Activated CD8-positive, alpha-beta memory T cell treated with anti-CD3 and anti-CD28 coated beads, Interleukin-2, amount 50 U/mL, for 4 hours (primary cell): ENCODE measurements at places on chromosomes 5 and 9.

DNA sequence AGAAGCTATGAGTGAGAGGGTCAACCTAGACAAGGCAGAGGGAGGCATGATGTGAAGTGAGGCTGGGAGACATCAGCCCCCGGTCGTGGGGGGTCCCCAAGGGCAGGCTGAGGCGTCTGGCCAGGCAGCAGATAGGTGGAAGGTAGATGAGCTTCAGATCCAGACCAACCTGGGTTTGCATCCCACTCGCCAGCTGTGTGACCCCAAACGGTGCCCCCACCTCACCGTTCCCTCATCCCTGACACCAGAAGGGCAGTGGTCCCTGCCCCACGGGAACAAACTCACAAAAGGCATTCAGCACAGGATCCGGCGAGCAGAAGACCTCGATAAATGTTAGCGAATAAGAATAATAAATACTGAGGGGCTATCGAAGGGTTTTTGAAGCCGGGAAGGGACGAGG is 27.5 kb upstream of the LMX1B start:
- no peak for DNase-seq

- DNase-seq, result peak; percentile 66
Observed at GRCh38 chr9:101530076-101530711, 3.5 kb upstream of the RNF20 start.

DNA sequence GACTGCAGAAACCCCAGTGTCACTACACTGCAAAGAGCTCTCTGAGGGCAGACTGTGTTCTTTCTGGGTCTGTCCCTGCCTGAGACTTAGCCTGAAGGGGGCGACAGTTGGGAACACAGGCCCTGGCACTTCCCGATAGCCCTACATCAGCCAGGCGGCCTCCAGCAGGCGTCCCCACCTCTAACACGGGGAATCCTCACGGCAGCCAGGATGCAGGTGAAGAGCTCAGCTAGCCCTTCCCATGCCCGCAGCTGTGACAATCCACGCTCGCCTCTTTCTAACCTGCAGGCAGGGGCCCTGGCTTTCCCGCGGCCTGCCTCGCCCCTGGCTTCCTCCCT is 5.9 kb downstream of the MED22 start:
- DNase-seq, result no peak

DNA sequence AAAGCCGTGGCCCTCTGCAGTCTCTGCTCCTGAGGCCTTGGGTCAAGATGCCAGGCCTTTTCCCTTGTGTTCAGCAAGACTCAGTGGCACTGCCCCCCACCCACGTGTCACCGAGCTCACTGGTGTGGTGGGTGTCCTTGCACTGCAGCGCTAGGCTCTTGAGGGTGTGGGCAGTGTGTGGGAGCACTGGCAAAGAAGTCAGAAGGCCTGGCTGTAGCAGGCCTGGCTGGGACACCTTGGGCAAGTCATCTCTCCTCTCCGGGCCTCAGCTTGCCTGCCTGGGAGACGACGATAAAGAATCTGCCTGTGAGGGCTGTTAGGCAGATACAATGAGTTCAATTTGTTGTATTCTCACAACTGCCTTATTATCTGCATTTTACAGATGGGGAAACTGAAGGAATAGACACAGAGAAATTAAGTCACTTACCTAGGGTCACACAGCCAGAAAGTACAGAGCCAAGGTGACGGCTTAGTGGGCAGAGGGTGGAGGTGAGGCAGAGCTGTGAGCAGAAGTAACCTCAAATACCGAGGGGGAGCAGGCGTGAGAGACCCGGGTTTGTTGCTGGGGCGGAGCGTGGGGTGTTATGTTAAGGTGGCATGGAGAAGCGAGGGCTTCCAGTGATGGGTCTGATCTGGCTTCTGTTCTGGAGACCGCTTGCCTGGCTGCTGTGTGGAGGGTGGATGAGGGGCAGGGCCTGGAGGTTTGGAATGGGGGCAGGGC is 1.4 kb downstream of the TSPAN17 start:
- DNase-seq, result peak; percentile 57

DNA sequence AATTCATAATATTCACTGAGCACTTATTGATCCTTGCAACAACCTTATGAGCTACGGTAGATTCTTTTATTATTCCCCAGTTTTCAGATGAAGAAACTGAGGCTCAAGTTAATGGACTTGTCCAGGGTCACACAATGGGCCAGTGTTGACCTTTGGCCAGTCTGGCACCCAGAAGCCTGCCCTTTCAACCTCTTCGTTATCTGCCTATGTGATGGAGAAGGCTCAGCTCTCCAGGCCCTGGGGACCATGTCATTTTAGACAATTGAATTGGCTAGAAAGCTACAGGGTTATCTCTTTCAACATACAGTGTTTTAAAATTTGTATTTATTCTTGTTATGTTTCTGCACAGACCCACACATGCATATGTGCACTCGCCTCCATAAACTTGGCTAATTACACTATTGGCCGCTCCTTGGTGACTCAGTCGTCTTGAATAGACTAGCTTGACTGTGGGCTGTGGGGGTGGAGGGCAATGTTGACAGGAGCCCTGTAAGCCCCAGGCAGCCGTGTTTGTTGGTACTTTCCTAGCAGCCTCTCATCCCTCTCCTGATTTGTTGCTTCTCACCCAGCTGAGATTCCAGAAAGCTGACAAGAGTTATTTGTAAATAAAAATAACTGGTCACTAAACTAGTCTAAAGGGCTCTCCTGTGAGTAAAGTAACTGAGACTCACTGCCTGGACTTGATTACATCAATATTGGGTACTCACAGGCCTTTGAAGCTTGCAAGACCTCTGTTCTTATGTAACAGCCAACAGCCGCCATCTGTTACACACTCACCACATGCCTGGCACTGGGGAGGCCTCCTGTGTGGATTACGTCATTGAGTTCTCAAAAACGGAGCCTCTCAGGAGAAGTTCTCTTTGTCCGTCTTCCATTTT is 8.5 kb upstream of the ANGPTL2 start:
- no peak for DNase-seq

- DNase-seq, result no peak
Observed at GRCh38 chr9:72012646-72013045, 47.8 kb downstream of the C9orf57 start.

DNA sequence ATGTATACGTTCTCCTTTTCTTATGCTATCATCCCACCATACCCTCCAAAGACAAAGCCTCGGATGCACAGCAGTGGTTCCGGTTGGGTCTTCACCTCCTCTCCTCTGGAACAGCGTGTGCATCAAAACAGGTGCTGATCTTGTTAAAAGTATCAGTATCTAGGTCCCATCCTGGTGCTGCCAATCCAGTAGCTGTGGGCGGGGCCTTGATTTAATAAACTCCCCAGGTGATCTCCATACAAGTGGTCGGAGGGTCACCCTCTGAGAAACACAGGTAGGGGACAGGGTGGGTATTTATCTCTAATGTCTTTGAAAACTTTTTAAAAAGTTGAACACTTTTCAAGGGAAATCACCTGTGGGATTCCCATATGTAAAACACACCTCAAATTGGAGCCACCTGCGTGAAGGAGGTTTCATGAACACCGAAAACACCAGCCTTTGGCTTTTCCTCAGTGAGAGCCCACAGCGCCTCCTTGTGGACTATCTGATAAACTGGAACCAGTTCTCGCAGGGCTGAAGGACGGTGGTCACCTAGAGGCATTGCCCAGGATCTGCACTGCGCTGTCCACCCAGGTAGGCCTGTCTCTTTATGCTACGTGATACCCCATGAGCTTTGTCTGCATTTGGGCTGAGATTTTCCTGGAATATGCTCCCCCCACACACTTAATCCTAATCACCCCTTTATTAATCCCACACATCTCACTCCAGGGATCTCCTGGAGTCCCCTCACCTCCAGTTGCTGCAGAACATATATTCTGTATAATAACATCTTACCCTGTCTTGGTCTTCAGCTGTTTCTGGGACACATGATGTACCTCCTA is 80.5 kb upstream of the EPB41L4B start:
- no peak for DNase-seq

GRCh38 chr9:69980041-69980440 is 63.6 kb upstream of the MAMDC2 start:
- no peak for DNase-seq

DNA sequence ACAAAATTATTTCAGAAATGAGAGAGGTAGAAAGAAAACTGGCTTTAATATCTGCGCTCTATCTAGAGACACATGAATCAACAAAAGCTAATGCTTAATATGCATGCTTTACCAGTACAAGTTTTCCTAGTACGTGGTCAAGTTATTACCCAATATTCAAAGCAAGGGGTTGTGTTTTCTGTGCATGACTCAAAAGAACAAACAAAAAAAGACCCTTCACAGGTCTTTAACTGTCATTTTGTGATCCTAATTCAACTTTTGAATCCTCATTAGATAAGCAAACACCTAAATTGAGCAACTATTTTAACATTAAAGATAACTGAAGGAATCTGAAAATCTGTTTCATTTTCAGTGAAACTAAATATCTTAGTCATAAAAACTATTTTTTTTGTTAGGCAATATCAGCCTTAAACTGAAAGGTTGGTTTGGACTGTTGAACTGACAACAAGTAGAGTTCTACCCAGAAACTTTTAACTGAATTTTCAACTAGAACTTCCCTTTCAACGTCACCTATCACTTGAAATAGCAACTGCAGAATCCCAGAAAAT is 12.5 kb downstream of the ST8SIA4 start:
- no peak for DNase-seq

DNA sequence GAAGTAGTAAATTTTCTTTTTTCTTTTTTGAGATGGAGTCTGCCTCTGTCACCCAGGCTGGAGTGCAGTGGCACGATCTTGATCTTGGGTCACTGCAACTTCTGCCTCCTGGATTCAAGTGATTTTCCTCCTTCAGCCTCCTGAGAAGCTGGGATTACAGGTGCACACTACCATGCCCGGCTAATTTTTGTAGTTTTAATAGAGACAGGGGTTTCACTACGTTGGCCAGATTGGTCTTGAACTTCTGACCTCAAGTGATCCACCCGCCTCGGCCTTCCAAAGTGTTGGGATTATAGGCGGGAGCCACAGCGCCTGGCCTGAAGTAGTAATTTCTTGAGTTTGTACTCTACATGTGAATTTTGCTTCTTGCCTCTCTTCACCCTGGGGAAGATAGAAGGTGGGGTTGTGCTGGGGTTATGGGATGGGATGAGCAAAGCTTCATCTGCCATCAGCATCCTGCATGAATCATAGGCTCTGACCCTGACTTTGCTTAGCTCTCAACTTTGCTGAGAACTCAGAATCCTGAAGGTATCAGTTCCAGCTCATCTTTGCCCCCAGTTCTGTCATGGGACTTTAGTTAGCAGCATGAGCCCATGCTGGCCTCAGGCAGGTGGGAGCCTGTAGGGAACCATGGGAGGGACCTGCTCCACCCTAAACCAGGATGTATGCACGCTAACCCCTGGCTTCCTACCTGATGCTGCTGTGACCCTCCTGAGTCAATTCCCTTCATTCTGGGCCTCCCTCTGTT is 9.3 kb upstream of the CCL21 start:
- no peak for DNase-seq

GRCh38 chr5:32254881-32255539 is 57.7 kb downstream of the MTMR12 start:
- DNase-seq, result no peak

DNA sequence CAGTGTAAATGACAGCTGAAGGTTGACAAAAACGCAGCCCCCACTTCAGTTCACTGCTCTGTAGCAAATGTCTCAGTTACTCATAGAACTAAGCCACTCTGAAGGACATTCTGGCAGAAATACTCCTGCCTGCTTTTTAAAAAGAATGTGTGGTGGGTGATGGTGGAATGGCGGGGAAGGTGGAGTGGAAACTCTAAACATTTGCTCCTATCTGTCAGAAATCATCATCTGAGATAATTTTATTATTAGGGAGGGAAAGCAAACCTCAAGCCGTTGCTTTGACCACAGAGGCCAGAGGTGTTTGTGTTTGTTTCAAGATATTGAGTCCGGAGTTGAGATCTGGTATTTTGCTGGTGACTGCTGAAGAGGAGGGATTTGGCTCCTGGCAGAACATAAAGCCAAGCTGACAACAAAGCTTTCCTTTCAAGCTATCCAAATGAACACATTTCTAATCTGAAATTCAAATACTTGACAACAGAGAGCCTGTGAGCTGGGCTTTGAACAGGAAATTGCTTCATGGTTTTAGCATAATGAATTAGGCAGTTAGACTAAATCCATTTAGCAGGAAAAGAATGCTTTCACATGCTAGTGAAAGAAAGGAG is 362.7 kb downstream of the CSNK1G3 start:
- DNase-seq, result no peak

GRCh38 chr5:81883371-81883770 is 88.5 kb upstream of the ATG10 start:
- DNase-seq, result no peak

- DNase-seq, result no peak
Observed at GRCh38 chr5:172364773-172365172, 81.2 kb upstream of the UBTD2 start.

DNA sequence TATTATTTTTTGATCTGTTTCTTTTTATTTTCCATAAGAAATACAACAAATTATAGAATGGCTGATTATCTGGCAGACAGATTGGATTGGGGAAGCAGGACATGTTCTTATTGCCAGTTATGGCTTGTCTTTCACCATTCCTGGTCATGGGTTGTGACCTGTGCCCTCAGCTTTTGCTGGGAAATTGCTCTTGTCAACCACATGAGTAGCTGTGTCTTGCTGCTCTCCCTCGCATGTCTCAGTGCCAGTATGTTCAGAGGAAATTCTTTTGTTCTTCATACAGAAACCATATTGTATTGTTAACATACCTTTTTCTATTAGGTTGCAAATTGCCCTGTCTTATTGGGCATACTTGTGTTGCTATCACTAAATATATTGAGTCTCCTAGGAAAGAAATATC is 344.1 kb downstream of the OSTF1 start:
- DNase-seq, result no peak

GRCh38 chr5:17177501-17178372 is 39.7 kb upstream of the BASP1 start:
- DNase-seq, result no peak

GRCh38 chr5:21765406-21765805 is 1087.7 kb downstream of the CDH12 start:
- no peak for DNase-seq

DNA sequence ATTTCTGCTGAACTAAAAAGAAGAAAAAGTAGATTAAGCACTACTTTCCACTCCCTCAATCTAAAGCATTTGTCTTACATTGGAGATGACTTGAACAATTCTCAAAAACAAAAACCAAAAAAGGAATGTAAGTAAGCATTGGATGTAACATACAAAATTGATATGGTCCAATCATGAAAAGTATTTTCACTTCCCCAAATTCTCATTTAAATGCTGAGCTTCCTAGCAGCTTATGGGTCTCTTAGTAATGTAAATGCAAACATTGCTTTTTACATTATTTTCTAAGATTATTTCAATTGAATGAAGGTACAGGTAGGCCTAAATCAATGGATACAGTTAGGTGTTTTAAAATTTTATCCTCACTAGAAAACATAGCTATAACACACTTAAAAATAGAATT is 20.0 kb downstream of the ANKH start:
- no peak for DNase-seq

DNA sequence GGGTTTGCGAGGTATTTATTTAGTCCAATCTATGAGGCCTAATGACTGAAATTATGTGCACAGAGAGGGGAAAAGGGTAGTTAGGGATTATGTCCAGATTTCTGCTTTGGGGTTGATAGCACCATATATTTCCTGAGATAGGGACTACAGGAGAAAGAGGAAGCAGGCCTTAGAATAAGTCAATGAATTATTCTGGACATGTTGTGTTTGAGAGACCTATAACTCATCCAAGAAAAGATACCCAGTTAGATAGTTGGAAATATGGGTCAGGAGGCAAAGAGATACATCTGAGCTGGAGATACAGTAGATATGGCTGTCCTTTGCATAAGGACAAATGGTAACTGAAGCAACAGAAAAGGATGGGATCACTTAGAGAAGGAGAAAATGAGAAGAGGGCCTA is 53.1 kb downstream of the NR3C1 start:
- no peak for DNase-seq
